ENCODE measurements at places on chromosomes 12 and 14.

GRCh38 chr14:48970943-48971342, 615.2 kb downstream of the RPS29 start:
- DNase-seq: no peak

GRCh38 chr12:69898236-69898635, 73.2 kb downstream of the MYRFL start:
- DNase-seq: no peak

GRCh38 chr12:100114574-100114973, 28.1 kb downstream of the BLTP3B start:
- DNase-seq: no peak

- DNase-seq: peak; percentile 85
These were observed 128.0 kb downstream of the RFLNA start for GRCh38 chr12:124422570-124423523.

DNA sequence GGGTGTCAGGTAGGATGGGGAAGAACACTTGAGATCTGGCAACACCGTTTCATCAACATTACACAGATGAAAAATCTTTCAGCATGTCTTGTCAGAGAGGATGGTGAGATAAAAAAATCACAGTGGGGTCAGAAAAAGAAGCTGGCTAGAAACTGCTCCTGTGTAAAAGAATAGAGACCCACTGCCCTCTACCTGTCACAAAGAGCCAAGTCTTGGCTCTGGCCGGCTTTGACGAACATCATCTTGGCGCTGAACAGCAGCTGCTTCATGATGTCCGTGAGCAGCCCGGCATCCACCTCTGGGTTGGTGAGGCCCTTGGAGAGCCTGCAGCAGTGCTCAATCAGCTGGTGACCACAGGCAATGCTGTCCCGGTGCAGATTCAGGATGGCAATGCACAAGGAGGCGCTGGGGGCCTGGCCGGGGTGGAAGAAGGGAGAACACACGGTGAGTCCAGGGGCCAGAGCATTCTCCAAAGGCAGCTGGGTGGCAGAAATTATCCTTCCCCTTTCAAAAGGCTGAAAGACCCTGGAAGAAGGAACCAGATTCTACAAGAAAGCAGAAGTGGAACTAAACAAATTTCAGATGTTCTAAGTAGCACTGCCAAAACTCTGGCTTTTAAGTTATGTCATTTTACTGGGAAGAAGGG, 50.2 kb downstream of the ZFYVE26 start:
- no peak for DNase-seq

DNA sequence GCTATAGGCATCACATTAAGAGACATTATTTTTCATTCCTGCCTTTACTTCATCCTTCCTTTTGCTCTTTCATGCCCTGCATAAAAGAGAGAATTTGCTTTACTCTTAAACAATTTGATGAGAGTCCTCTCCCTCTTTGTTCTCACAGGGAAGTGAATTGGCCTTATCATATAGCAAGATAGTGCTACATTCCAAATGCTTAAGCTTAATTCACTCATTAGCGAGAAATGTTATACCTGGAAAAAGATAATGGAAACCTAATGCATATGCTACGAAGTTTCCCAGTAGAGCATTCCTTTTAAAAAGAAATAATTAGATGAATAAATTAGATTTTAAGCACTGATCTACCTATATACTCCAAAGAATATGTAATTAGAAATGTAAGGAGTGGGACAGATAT, 798.8 kb downstream of the C12orf50 start:
- no peak for DNase-seq

- no peak for DNase-seq
These were observed 635.4 kb downstream of the NRXN3 start for GRCh38 chr14:78805570-78805969.

DNA sequence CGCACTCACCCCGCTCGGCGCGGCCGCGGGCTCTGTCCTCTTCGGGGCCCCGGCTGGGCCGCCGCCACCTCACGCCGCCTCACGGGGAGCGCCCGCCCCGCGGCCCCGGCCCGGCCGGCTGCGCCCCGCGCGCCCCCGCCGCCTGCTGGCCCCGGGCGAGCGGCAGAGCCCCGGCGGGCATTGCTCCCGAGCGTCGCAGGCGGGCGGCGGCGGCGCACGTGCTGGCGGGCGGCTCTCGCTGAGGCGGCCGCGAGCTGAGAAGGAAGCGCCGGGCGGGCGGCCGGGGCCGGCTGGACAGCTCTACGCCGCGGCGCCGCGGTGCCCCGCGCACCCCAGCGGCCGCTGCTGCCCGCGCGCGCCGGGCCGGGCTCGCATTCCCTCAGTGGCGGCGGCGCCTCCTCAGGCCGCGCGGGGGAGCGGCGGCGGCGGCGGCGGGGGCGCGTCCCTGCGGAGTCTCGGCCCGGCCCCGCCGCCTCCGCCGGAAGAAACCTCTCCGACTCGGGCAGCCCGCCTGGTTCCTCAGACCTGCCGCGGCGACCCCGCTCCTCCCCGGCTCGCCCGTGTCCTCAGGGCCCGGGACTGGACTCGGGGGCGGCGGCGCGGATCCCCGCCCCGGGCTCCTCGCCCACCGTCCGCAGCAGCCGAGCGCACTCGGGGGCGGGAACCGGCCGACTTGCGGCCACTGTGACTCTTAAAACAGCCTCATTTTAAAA, at the start of gene PITPNM2:
Gene PITPNM2, minus strand, starts transcription at position 347 of the 713 bp plus-strand sequence. CDS start 116,500 bp downstream, outside the sequence.
- DNase-seq: peak; percentile 82

DNA sequence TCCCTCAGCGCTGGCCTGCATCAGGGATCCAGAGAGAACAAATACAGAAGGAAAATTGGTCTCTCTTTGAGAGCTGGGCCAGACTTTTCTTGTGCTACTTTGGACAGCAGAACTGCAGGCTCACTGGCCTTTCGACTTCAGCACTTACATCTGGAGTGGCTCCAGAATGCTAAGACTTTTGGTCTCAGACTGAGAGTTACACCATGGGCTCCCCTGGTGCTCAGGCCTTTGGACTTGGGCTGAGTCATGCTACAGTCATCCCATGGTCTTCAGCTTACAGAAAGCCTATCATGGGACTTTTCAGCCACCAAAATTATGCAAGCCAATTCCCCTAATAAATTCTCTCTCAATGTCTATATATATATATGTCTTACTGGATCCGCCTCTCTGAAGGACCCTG, 9.0 kb upstream of the CD163 start:
- DNase-seq: peak; percentile 40
